ENCODE measurements at places on chromosomes 6 and 20. TPM values are rescaled to one million over a fixed set of nuclear protein-coding genes. Genes with fewer than 3 reads are reported as not detected.

Gene SLC35D3
- 0.95 TPM for total RNA-seq

Gene MYLK4
- total RNA-seq = 0.36 TPM

Gene TBX18
- total RNA-seq = 2.5 TPM

Gene HLA-DQA1
- total RNA-seq = 9.5 TPM

Gene AVP
- total RNA-seq = not detected
